ENCODE measurements at places on chromosomes 7 and 10.

GRCh38 chr10:78975926-78976325 lies 92.8 kb upstream of the ZMIZ1 start:
- no peak for DNase-seq

- no peak for DNase-seq
Observed at GRCh38 chr7:16695621-16696237, 49.7 kb downstream of the BZW2 start.

- DNase-seq, result no peak
Observed at GRCh38 chr10:115335366-115335765, 242.2 kb downstream of the ATRNL1 start.

DNA sequence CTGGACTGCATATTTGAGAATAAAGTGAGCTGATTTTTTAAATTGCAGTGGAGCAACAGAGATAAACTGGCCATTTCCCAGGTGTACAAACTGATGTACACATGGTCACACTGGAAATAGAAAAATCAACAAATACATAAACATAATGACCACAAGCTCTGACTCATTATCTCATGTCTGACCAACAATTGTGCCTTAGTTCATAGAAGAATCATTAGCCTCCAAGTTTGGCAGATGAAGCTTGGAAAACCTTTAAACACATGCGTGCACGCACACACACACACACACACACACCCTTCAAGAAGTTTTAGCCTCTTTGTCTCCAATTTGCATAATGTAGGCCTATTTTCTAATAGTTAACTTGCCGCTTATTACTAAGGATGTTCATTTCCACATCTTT lies 308.9 kb upstream of the POM121L12 start:
- no peak for DNase-seq

DNA sequence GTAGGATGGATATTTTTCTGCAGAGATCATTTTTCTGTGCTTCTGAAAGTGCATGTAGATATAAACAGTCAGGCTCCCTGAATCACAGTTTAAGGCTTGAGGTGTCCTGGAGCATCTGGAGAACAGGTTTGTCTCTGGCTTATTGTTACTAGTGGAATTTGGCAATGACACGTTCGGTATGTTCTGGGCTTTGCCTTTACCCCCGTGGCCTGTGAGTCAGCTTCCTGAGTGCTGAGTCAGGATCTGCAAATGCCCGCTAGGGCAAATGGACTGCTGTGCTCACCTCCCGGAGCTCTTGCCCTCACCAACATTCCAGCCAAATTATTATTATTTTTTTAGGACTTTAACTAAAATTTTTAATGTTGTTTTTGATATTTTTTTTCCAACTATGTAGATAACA lies 192.5 kb upstream of the PRSS1 start:
- no peak for DNase-seq

GRCh38 chr10:51619365-51619764 lies 80.0 kb downstream of the CSTF2T start:
- no peak for DNase-seq

- no peak for DNase-seq
Observed at GRCh38 chr10:132762267-132762666, 23.7 kb downstream of the NKX6-2 start.

DNA sequence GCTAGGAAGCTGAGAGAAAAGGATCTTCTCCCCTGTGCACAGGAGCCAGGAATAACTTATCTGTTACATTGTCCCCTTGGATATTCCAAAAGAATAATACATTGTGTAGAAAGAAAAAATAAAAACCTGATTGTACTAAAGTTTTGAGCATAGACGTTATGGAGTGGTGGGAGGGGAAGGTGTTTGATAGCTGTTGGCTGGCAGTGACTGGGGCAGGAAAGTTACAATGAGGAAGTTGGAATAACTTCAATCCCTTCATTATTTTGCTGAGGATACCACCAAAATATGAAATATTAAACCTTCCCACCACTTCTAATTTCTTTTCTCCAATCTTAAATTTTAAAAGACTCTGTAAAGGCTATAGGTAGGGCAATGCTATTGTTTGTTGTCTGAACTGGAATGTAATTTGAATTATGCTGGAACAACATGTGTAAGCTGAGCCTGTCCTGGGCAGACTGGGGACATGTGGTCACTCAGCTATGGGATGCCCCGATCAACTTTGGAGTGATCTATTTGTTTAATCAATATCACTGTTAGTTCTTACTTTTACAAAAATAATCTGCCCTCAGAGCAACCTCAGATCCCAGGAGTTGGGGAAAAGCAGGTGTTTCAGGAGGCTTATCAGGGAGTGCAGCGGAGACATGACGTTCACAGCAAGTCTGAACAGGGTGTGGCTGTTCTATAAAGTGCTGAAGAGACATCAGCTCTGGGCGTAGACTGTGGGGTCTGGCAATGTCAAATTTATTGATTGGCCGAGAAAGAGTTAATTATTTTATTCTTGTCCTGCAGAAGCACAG lies 20.8 kb downstream of the CYP3A43 start:
- DNase-seq, result no peak

DNA sequence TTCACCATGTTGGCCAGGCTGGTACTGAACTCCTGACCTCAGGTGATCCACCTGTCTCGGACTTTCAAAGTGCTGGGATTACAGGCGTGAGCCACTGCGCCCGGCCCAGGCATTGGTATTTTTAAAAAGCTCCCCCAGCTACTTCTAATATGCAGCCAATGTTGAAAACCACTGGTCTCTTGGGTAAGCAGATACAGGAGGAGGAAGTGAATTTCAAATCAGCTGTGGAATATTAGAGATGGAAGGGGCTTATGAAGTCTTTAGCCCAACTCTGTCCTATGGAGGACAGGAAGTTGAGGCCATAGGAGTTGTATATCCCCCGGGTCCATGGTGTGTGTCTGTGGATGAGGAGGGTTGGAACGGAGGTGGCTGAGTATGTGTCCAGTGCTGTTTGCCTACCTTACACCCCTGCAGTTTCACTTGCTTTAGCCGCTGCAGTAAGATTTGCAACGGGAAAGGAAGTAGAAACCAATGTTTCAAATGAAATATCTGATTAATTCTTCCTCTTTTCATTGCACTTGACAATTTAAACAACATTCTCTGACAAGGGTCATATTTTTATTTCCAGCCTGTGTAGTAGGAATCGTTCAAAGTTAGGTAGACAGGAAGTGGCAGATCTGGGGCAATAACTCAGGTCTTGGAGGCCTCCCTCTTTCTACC lies 3.4 kb downstream of the PDE6C start:
- no peak for DNase-seq

DNA sequence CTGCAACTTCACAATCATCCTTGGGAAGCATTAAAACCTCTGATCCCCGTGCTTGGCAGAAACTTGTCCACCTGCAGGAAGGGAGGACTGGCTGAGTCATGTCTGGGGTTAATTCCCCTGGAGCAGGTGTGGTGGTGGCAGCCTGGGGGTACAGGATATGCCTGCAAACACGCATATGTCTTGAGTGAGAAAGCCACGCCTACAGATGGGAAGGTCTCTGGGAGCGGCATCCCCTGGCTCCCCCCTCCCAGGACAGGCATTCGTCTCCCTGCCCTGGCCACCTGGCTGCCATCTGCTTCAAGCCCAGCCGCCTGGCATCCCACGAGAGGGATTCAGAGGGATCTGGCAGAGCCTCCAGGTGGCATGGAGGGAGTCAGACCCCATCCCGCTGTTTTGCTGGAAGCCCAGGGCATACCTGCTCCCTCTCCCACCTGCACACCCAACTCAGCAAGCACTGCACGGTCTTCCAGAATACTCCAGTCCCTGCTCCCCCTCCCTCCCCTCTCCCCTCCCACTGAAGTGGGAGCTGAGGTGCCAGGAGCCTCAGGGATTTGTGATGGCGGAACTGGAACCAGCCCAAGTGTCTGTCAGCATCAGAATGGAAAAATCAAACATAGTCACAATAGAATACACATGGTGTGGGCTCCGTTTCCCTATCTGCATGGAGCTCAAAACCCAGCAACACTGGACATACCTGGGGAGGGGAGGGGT lies 61.0 kb downstream of the CAMK2B start:
- DNase-seq, result no peak

GRCh38 chr10:129764901-129765663 lies 199.0 kb downstream of the EBF3 start:
- DNase-seq, result no peak

- no peak for DNase-seq
Observed at GRCh38 chr10:131514454-131514853, 202.9 kb upstream of the TCERG1L start.

- DNase-seq, result no peak
Observed at GRCh38 chr7:129385598-129385997, 48.6 kb upstream of the STRIP2 start.

GRCh38 chr10:21724020-21724589 lies 190.1 kb downstream of the MLLT10 start:
- no peak for DNase-seq

GRCh38 chr10:132479603-132480221 lies 57.9 kb upstream of the INPP5A start:
- no peak for DNase-seq

- peak; percentile 48 for DNase-seq
Observed at GRCh38 chr7:36986948-36987724, 262.8 kb upstream of the AOAH start.

GRCh38 chr7:141874787-141875186 lies 33.5 kb upstream of the PRSS37 start:
- no peak for DNase-seq

GRCh38 chr7:139186146-139186545 lies 44.9 kb upstream of the UBN2 start:
- DNase-seq, result no peak

DNA sequence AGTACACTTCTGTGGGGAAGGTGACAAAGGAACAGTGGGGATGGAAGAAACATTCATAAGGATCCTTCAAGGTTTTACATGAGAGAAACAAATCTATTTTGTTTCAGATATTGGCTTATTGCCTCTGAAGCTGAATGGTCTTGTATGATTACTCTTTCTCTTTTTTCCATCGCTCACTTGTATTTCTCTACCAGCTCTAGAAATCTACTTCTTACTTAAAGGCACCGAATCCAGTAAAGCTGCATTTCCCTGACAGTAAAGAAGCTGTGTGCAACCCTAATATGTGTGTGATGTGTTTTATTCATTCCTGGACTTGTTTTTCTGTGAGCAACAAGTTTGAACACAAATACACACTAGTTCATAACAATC lies 45.2 kb upstream of the NXPH1 start:
- DNase-seq, result no peak

DNA sequence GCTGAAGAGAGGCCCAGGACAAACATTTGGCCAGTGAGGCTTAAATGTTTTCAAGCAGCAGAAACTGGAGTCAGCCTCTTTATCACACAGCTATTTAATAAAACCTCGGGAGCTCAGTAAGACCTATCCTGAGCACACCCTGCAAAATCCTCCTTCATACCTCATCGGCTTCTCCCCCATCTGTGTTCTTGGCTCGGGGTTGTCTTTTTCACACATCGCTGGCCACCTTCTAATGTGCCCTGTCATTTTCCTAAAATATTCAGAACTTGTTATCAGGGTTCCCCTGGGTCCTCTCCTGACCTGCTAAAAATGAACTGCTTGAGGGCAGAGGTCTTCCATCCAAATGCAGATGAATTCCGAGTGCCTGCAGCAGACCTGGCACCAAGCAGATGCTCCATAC lies 310.3 kb upstream of the AKR1E2 start:
- no peak for DNase-seq

DNA sequence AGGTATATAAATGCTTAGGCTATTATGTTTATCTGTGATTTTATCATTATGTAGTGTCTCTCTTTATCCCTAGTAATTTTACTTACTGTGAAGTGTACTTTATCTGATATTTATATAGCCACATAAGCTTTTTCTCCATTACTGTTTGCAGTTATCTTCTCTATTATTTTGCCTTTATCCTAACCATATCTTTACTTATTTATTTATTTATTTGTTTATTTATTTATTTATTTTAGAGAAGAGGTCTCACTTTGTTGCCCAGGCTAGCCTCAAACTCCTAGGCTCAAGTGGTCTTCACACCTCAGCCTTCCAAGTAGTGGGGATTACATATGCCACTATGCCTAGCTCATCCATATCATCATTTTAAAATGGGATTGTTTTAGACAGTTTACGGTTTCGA lies 331.8 kb downstream of the C7orf25 start:
- DNase-seq, result no peak

GRCh38 chr10:70985824-70986622 lies 97.7 kb upstream of the PCBD1 start:
- DNase-seq, result no peak

DNA sequence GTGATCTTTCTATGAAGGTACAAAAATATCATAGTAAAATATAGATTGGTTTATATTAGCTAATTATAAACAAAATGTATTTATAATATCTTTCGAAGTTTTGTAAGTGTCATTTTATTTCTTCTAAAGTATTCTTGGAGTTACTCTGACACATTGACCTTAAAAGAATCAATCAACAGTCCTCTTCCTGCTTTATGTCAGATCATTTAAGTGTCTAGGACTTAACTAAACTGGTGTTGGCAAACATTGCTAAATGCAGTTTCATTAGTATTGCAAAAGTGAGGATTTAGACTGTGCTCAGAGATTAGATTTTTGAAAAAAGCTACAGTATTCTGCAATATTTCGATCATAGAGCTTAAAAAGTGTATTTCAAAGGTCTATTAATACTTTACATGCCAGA lies 10.3 kb downstream of the GLCCI1 start:
- DNase-seq, result no peak

DNA sequence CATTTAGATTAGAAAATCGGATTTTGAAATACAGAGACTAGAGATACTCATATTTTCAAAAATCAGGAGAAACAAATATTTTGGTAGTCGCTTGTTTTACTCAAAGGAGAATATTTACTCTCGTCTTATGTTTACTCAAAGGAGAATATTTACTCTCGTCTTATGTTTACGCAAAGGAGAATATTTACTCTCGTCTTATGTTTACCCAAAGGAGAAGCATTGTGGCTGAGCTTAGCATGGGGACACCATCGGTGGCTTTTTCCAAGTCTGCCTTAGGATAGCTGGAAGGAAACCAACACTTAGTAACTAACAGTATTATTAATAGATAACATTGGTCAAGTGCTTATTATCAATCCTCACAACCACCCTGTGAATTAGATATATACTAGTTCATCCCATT lies 71.8 kb downstream of the SNX10 start:
- no peak for DNase-seq

- no peak for DNase-seq
Observed at GRCh38 chr7:27095050-27095896, 527 bp downstream of the HOXA1 start.

- no peak for DNase-seq
Observed at GRCh38 chr7:125184801-125185200, 255.2 kb upstream of the POT1 start.

GRCh38 chr10:80976658-80977057 lies 439.0 kb downstream of the SH2D4B start:
- DNase-seq, result no peak

GRCh38 chr7:83469076-83469475 lies 179.9 kb downstream of the SEMA3E start:
- no peak for DNase-seq
